NCI-H774 (cell line): ENCODE measurements at places on chromosomes 3 and 15.

DNA sequence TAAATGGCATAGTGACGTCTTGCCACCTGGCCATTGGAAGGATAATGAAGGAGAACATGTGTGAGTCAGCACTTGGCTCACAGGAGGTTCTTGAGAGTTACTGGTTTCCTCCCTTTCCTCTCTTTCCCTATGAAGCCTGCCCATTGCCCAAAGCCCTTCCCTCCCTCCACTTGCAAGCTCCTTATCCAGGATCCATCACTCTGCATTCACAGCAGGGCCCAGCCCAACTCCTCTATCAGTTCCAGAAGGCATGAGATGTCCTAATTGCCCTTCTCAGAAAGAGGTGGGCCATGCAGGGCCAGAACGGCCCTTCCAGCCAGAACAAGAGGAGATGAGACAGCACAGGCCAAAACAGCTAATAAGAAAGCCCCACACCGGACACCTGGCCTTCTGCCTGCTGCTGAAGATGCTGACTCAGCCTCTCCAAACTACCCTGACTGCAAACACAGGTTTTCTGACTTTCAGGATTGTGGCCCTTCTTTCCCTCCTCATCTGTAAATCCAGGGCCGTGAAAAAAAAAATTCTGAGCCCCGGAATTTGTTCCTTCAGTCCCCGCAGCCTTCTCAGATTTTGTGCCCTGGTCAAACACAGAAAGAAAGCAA is 29.7 kb downstream of the HAPLN3 start:
- no peak for DNase-seq

DNA sequence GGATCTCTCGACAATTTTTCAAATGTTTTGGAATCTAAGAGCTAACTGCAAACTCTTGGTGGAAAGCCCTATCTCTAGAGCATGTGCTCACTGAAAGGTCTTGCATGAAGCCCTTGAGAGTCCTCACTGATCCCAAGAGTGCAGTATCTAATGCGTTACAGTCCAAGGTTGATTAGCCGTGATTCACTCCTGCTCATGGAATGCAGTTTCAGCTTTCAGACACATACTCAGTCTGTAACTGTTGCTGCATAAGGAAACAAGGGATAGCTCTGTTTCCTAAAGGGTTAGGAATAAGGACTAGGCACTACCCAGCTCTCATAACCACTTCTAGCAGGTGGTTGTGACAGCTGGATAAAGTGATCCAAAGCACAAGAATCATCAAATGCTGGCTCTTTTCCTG is 687.4 kb upstream of the CFAP20DC start:
- DNase-seq: no peak

DNA sequence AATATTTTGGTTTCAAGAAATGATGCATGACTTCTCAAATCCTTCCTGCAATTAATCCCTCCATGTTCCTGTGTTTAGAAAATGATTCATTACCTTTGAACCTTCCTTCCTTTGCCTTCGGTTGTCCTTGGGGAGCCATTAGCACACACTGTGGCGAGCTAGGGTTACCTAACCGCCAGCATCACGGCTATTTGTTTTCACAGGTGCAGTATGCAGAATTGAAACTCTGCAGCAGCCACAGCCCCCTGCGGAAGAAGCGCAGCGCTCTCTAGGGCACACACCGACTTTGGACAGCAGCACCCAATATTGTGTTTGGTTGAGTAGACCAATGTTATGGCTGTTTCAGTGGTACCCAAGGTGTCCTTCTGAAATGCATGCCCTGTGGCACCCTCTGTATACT is 247.4 kb downstream of the MCTP2 start:
- DNase-seq: no peak

DNA sequence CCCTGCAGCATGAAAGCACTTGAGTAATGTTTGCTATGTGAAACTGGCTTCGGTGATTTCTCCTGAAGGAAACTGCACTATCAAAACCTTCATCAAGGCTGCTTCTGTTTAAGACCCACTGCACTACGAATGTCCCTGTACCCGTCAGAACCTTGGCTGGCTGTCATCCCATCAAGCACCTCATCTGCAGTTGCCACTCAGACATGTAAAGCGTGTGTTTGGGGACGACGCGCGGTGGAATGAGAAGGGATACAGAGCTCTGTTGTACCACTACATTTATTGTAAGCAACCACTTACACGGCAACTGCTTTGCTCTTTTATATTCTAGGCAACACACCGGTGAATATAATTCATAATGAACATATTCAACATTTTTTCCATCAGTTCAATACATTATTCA is 147.6 kb downstream of the TIGIT start:
- no peak for DNase-seq

GRCh38 chr3:50408443-50408944 is 49.2 kb upstream of the TMEM115 start:
- DNase-seq: no peak

GRCh38 chr3:110485389-110485788 is 586.2 kb upstream of the NECTIN3 start:
- no peak for DNase-seq

GRCh38 chr15:58505581-58505980 is 73.8 kb downstream of the LIPC start:
- no peak for DNase-seq

- DNase-seq: no peak
These were observed 62.2 kb downstream of the TCAIM start for GRCh38 chr3:44400771-44401170.

GRCh38 chr3:32076566-32076965 is 29.9 kb upstream of the GPD1L start:
- no peak for DNase-seq

DNA sequence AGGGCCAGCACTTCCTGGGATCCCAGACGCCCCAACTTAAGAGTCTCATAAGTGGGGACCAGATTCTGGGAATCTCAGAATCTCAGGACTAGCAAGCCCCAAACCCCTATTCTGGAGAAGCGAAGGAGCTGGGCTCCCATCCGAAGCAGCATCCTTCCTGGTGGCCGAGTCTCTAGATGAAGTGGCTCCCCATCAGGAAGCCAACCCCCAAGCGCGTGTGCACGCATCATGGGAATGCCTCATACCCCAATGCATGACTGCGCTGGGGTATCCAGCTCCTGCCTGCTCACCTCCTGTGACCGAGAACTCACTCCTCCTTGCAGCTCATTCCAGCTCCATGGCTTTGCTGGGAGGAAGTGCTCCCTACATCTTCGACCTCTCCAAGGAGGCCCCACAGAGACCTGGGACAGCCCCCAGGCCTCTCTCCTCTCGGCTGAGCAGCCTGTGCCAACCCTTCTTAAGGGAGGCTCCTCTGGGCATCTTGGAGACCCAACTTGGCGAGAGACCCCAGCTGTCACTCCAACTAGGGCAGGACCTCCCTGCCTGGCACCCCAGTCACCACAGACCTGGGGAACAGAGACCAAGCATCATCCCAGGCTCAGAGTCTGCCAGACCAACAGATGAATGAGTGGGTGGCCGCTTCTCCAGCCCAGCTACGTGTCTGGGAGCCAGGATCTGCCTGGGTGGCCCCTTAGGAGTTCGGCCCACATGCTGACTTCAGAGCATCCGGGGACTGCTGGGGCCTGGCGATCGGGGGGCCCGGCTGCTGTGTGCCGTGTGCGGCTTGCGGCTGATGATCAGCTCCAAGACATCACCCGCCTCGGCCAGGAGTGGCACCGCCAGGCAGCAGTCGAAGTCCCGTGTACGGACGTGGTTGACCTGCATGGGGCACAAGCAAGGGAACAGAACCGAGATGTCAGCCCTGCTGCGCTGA is 46.9 kb downstream of the GRIP2 start:
- no peak for DNase-seq

DNA sequence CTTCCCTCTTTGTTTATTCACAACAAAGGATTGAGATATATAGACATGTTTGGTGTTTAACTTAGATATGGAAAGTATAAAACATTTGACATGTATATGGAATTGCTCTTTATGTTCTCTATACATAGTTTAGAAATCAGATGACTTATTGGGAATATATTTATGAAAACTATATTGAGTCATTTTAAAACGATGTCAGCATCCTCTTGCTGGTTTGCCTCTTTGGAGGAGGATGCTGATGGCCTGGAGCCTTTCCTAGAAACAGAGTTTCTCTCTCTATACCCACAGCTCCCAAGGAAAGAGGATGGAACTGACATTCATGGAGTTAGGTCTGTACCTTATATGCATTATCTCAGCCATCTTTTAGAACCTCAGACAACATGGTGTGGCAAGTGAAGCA is 40.3 kb downstream of the ZBTB38 start:
- DNase-seq: no peak

DNA sequence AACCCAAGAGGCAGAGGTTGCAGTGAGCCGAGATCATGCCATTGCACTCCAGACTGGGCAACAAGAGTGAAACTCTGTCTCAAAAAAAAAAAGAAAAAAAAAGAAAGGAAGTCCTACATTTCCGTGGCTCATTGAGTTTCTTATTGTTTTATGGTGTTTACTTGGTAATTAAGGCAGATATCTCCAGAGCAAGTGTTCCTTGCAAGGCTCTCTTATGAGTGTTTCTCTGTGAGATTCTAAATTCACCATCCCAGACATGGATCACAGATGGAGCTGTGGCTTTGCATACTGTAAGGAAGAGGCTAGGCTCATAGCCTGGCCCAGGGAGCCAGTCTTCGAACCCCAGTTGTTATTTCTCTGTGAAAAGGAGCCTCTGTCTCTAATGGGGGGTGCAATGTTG is 53.0 kb downstream of the IQGAP1 start:
- no peak for DNase-seq

DNA sequence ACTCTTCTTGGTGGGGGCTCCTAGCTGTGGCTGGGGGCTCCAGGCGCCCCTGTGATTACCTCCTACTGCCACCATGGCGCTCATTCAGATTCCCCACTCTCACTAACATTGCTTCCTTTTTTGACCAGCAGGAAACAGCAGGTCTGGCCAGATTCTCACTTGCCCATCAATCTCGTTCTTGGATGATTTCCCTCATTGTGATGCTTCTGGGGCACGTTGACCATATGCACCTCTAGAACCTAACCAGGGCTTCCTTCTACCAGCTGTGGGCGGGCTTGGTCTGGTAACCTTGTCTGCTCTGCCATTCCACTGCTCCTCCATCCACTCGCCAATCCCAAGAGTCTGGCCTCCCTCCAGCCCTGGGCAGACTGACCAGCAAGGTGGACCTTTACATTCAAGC is 35.9 kb upstream of the PTPN23 start:
- no peak for DNase-seq

GRCh38 chr3:151903501-151903991 is 30.1 kb downstream of the SUCNR1 start:
- DNase-seq: no peak

DNA sequence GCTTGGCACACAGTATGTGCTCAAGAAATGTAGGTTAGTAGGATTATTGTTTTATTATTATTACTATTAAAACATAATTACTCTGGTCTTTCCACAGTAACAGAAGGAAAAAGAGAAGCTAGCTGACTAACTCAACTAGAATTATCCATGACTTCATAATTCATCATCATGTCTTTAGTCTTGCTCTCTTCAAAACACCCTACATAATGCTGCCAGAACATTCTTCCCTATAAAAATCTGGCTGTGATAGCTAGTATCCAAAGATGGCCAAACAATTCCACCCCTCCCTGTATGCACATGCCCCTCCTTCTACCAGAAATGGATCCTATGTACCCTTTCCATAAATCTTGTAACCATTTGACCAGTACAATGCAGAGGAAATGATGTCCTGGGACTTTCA is 48.8 kb upstream of the SRGAP3 start:
- DNase-seq: no peak

- DNase-seq: no peak
These were observed 251.3 kb upstream of the HES1 start for GRCh38 chr3:193884652-193885051.

DNA sequence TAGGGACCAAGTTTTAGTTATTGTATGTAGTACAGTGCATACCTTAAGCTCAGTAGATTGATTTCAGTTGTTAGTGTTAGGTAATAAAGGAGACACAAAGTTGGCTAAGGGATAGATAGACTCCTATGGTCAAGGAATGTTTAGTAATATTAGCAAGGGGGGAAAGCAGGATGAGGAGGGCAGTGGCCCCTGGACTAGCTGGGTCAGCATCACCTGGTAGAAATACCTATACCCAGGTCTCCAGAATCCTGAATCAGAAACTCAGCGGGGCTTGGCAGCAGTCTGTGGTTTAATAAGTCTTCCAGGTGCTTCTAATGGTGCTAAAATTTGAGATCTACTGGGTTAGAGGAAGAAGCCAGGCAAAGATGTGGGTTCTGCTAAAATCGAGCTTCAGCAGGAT is 35.0 kb downstream of the BBX start:
- no peak for DNase-seq

DNA sequence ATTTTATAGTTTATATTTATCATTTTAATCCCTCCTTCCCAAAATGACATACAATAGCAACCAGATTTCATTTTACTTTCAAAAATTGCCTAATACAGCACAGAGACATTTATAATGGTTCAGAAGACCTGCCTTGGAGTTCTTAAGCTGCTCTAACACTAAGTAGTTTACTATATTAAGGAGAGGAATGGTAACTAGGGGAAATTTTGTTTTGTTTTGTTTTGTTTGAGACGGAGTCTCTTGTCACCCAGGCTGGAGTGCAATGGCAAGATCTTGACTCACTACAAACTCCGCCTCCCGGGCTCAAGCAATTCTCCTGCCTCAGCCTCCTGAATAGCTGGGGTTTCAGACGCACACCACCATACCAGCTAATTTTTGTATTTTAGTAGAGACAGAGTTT is 22.8 kb upstream of the CCDC50 start:
- no peak for DNase-seq

DNA sequence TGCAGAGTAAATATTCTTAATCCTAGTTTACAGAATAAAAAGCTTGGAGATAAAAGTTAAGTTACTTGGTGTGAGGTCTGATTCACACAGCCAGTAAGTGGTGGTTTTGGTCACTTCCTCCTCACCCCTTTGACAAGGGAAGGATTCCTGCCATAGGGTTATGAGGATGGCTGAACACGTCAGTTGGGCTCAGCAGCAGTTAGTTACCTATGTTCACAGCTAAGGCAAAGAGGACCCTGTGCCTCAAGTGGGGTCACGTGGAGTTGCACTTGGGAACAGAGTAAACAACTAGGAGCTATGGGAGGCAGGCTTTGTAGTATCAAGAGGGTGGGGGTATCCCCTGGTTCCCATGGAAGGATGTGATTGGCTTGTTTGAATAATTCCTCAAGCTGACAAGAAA is 232.2 kb downstream of the UBE2E2 start:
- no peak for DNase-seq

GRCh38 chr15:70539409-70539808 is 223.9 kb downstream of the UACA start:
- DNase-seq: no peak

DNA sequence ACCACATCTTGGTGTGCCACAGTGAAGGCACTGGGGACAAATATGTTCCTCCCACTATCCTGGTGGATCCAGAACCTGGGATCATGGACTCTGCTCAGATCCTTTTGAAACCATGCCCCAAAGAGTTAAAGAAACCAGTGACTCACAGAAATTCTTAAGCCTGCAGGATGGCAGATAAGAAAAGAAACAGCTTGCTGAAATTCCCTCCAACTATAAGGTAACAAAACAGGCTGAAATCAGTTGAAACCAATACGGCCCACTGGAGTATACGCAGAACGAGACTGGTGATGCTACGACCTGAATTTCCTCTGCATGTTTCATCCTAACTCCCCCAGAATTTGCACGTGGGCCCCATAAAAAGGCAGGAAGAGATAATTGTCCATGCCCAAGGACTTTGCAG is 209.6 kb downstream of the TJP1 start:
- DNase-seq: no peak
